Stimulated activated effector memory CD8-positive, alpha-beta T cell treated with anti-CD3 and anti-CD28 coated beads, Interleukin-12 subunit alpha, Interleukin-12 subunit beta, amount 100 ng/mL, for 72 hours (primary cell): ENCODE measurements at places on chromosomes 12 and 14.

- DNase-seq, result peak; percentile 26
These were observed 46.2 kb downstream of the BCAT1 start for GRCh38 chr12:24902511-24903328.

DNA sequence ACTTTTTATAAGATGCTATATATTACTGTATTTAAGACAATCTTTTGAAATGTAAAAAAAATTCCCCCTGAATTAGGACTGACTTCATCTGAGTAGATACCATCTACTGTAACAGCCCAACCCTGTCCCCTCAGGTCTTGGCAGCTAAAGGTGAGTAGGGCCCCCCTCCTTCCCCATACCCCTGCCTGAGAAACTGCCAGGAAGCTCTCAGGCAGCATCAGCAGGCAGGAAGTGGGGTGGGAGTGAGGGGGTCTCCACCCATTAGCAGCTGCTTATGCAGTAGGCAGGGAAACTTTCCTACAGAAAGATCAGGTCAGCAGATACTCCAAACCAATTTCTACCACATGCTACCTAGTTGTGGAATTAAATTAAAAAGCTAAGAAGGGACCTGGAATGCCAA lies 62.5 kb downstream of the PAX9 start:
- DNase-seq, result no peak

DNA sequence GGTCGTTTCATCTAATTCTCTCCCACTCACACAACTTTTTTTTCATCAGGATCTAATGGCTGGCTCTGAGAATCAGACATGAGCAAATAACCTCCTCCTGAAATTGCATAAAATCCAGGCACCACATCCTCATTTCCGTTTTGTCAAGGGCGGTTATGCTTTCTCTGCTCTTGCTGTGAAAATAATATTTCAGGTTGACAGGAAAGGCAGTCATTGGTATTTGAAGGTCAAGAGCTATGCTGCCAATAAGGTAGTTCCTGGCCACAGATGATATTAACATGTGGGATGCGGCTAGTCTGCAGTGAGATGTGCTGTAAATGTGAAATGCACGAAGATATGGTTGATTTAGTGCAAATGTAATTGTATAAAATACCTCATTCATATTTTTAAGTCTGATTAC lies 870.2 kb upstream of the TMEM132C start:
- DNase-seq, result no peak

GRCh38 chr12:18171571-18171970 lies 81.6 kb upstream of the RERGL start:
- no peak for DNase-seq

- DNase-seq, result no peak
These were observed 334.5 kb downstream of the TMEM121 start for GRCh38 chr14:105860615-105861580.

GRCh38 chr12:50627491-50627890 lies 122.7 kb downstream of the DIP2B start:
- no peak for DNase-seq

DNA sequence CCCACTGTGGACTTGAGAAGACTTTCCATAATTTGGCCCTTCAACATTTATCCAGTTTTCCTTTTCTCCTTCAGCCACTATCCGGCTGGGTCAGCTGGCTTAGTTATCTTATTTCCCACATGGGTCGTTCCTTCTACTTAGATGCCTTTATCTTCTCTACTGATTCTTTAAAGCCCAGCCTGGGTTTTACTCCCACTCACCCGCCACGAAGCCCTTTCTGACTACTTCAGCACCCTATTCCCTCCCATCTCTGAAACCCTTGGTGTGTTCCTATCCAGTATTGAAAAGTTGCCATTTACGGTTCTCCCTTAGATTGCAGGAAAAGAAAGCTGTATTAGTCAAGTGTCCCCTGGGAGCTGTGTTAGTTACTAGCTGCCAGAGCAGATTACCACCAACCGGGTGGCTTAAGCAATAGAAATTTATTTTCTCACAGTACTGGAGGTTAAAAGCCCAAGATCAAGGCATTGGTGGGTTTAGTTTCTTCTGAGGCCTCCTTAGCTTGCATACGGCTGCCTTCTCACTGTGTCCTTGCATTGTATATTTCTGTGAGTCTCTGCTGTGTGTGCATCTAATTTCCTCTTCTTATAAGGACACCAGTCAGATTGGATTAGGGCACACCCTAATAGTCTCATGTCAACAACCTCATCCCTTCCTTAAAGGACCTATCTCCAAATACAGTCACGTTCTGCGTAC lies 105.5 kb downstream of the GPATCH2L start:
- no peak for DNase-seq

- no peak for DNase-seq
These were observed 673 bp downstream of the BEGAIN start for GRCh38 chr14:100586403-100587085.

DNA sequence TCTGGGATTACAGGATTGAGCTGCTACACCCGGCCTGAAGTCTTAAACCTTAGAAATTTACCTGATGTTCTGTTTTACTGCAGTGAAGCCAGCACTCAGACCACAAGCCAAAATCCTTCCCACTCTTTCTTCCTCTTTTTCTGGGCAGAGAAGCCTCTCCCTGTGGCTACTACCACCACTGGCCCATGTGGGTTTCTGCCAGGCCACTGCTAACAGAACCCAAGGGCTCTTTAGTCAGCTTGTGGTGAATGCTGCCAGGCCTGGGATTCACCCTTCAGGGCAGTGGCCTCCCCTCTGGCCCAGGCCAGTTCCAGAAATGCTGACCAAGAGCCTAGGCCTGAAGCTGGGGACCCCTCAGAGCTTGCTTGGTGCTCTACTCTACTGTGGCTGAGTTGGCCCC lies 35.3 kb downstream of the GAS2L3 start:
- DNase-seq, result no peak

GRCh38 chr12:12817616-12818015 lies 4.5 kb downstream of the DDX47 start:
- DNase-seq, result no peak

DNA sequence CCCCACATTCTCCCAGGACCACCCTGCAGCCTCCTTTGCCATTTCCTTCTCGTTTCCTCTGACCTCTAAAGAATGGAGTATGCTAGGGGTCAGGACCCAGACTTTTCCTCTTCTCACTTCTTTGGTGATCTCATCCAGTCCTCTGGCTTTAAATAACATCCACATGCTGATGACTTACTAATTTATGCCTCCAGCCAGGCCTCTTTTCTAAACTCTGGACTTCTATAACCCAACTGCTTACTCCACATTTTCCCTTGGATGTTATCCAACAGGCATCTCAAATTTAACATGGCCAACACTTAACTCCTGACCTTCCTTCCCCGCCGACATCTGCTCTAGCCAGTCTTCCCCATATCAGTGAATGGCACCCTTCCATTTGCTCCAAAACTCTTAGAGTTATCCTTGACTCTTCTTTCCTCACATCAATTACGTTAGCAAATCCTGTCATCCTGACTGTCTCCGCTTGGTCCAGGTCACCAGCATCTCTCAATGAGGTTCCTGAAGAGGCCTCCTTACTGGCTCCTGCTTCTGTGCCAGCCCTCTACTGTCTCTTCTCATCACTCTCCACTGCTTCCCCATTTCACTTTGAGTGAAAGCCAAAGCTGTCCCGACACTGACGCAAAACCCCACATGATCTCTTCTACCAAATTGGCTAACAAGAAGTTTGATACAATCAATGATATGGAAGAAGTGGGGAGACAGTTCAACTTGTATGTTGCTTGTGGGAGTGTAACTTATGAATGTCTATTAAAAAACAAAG lies 42.7 kb downstream of the TMBIM6 start:
- DNase-seq, result no peak
